CD4-positive, CD25-positive, alpha-beta regulatory T cell (primary cell): ENCODE measurements at places on chromosomes 5 and 9. TPM values are rescaled to one million over a fixed set of nuclear protein-coding genes. Genes with fewer than 3 reads are reported as not detected.
A peak's percentile ranks its signal among the peaks of the same experiment; 100 is the strongest.

- no peak for DNase-seq
These were observed 37.5 kb upstream of the TIFAB start for GRCh38 chr5:135489466-135490244.

DNA sequence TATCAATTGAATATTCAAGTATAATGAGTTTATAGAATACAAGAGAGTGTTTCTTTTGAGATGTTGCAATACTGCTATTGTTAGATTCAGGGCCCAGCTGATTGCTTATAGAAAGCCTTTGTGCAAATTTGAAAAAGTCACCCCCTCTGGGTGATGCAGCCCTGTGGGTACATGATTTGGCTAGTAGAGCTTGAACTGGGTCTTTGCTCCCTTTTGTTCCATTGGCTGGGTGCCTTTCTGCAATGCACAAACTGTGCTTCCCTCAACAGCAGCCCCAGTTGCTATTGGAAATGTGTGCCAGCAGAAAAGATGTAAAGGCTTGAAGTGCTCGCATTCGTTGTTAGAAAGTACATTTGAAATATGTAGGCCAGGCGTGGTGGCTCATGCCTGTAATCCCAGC is 61.8 kb upstream of the CEMIP2 start:
- no peak for DNase-seq

DNA sequence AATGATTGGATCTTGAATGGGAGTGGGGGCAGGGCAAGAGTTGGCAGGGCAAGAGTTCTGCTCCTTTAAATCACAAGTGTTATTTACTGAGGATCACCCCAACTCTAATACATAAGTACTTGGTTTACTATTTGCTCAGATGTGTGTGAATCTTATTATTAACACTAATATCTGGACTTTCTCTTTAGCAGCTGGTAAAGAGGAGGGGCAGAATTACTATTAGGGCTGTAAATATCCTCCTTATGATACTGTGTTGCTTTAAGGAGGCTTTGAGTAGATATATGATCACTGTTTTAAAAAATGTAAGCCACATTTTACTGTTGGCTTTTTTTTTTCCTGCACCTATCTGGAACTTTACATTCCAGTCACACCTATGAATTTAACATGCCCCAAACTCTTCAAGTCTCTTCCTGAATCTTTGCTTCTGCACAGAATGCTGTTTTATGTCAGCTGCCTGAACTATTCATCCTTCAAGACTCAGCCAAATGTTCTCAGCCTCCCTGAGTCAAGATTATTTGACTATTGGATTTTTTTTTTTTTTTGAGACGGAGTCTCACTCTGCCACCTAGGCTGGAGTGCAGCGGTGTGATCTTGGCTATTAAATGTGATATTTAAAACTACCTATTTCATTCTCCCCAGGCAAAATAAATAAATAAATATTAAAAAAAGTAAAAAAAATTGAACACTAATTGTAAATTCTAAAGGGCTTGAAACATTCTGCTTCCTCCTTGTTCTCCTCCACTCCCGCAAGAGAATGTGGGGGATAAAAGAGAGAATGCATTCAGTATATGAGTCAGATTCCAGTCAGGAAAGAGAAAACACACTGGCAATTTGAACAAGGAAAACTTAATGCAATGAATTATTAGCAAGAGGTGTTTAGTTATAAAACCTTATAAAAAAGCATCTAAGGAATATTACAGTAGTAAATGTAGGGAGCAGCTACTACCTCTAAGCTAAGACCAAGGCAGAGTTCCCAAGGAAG is 99.3 kb downstream of the FOCAD start:
- no peak for DNase-seq

GRCh38 chr9:133147412-133148198 is 16.1 kb downstream of the GBGT1 start:
- peak; percentile 85 for DNase-seq

DNA sequence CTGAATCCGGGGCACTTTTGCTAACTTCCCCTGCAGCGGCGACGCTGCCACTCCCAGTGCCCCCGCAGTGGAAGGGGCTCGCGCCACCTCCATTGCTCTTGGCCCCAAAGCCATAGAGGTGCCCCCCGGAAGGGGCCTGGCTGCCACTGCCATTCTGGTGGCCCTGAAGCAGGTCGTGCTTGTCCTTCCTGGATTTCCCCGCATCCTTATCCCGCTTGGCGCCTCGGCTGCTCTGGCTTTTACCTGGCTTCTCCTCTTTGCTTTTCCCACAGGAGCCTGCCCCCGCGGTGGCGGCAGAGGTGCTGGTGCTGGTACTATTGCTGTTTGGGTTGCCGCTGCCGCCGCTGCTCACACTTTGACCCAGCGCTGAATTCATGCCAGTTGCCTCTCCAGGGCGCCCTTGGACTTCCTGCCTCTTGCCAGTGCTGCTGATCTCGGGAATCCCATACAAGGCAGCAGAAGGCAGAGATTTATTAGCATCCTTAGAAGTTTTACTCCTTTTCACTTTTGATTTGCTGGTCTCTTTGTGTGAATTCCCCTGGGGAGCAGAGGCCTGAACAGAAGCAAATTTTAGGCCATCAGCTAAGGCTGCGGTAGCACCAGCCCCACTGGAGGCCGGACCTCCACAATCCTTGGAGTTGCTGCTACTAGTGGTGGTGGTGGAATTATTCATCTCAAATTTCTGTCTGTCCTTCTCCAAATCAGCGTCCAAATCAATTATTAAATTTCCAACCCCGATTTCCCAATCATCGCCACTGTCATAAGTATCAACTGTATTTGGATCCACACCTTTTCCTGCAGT is 2.1 kb downstream of the ZNF608 start:
- DNase-seq, result no peak

GRCh38 chr5:67149951-67150523 is 46.6 kb downstream of the CD180 start:
- DNase-seq, result no peak

GRCh38 chr9:109894921-109895758 is 115.1 kb downstream of the PALM2AKAP2 start:
- no peak for DNase-seq

DNA sequence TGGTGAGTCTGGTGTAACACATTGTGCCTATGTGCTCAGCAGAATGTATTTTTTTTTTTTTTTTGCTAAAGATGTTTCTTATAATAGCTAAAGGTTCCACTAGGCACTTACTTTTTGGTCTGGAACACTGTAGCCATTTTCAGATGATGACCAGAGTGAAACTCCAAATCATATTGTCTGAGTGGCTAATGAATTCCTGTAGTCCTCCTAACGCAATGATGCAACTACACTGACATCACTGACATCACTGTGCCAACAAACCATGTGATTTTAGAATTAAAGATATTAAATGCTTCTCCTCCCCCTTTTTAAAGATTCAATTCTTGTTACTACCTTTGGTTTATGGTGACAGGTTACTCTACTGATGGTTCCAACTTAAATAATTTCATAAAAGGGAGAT is 28.8 kb downstream of the JAKMIP2 start:
- DNase-seq, result no peak

- DNase-seq, result no peak
These were observed 23.8 kb upstream of the ZNF622 start for GRCh38 chr5:16489322-16489791.

- no peak for DNase-seq
These were observed 9.3 kb downstream of the TMEM174 start for GRCh38 chr5:73182307-73182706.

GRCh38 chr5:11182441-11183080 is 421.5 kb upstream of the DAP start:
- DNase-seq, result no peak

DNA sequence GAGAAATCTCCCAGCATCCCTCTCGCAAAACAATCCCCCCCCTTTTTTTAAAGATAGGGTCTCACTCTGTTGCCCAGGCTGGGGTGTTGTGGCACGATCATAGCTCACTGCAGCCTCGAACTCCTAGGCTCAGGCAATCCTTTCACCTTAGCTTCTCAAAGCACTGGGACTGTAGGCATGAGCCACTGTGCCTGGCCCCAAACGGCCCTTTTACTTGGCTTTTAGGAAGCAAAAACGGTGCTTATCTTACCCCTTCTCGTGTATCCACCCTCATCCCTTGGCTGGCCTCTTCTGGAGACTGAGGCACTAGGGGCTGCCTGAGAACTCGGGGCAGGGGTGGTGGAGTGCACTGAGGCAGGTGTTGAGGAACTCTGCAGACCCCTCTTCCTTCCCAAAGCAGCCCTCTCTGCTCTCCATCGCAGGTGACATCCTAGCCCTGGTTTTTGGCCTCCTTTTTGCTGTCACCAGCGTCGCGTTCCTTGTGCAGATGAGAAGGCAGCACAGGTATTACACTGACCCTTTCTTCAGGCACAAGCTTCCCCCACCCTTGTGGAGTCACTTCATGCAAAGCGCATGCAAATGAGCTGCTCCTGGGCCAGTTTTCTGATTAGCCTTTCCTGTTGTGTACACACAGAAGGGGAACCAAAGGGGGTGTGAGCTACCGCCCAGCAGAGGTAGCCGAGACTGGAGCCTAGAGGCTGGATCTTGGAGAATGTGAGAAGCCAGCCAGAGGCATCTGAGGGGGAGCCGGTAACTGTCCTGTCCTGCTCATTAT is 6.8 kb downstream of the CA9 start:
- no peak for DNase-seq

DNA sequence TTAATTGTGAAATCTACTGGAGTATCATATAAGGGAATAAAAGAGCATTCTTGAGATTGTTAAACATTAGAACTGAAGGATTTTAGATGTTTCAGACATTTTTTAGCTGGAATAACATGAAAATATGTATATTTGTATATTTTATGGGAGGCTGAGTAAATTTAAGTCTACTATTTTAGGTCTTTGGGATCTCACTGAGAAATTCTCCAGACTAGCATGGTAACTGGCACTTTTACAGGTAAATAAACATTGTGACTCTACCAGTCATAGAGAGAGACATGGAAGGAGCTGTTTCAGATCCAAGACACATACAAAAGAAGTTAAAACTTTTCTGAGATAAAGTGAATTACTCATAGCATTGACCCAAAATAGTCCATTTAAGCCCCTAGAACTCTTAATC is 59.4 kb downstream of the NDUFAF2 start:
- no peak for DNase-seq

DNA sequence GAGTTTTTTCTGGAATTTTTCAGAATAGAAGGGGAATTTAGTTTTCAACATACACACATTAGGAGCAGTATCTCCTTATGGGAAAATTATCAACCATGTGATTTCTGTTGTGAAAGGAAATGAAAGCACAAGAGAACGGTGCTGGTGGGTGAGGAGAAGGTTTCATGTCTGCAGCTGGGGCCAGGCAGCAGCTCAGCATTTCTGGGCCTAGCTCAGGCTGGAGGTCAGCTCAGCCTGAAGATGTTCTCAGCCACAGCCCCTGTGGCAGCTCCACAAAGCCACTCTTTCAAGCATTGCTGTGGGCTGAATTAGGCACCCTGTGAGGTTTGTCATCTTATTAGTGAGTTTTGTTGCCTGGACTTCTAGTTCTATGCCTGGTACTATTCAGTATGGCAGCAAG is 90.3 kb downstream of the DIRAS2 start:
- DNase-seq, result no peak

GRCh38 chr5:90383903-90384302 is 25.7 kb downstream of the CETN3 start:
- DNase-seq, result no peak

GRCh38 chr5:175627005-175627404 is 30.9 kb upstream of the HRH2 start:
- no peak for DNase-seq

DNA sequence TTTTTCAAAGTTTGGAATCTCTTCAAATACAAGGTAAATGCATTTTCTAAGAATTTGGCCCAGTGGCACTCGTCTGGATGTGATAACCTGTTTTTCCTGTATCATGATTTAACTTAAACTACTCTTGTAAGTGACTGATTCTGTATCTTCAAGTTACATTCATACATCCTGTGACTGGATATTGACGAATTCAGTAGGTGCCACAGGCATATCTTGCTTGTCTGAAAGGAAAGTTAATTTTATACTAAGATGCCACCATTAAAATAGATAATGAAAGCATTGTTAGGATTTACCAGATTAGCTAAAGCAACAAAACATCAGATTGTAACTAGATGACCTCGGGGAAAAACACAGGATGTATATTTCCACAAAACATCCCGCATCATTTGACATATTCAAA is 175.3 kb upstream of the ZNF608 start:
- no peak for DNase-seq

- no peak for DNase-seq
These were observed 4.4 kb downstream of the CRB2 start for GRCh38 chr9:123360161-123361085.

DNA sequence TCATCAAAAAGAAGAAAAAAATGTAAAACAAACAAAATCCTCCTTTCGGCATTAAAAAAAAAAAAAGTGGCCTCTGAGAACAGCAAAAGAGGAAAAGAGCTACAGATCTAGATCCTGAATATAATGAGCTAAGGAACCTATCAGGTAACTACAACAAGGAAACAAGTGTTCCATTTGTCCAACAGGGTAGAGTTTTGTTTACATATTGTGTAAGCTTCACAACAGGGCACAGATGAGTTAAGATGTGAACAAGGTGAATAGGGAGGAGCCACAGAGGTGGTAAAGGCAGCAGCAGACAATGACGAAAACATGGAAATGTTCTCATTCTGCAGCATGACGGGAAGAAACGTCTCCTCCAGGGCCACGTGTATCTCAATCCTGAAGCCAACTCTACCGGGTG is 14.4 kb downstream of the ELP1 start:
- DNase-seq, result no peak

GRCh38 chr9:214648-215493 is at the start of gene DOCK8:
Gene DOCK8 (plus strand): TSS chr9:214865. CDS start chr9:214977, 112 bp downstream.
- peak; percentile 34 for DNase-seq

GRCh38 chr5:135095052-135095715 is 61.2 kb upstream of the PITX1 start:
- DNase-seq, result no peak

GRCh38 chr5:140073296-140073695 is 30.2 kb upstream of the NRG2 start:
- DNase-seq, result peak; percentile 46

The CMYA5 gene
- not detected for polyA plus RNA-seq

The GBGT1 gene
- not detected for polyA plus RNA-seq

The SMIM27 gene
- 101 TPM for polyA plus RNA-seq

The FAM193B gene
- 4.1 TPM for polyA plus RNA-seq

The C5orf34 gene
- 0.84 TPM for polyA plus RNA-seq

The IRX1 gene
- not detected for polyA plus RNA-seq

The PCDHGB1 gene
- polyA plus RNA-seq, result not detected

The STING1 gene
- 170 TPM for polyA plus RNA-seq

The BARHL1 gene
- polyA plus RNA-seq, result not detected

The UBE2D2 gene
- 369 TPM for polyA plus RNA-seq

The ATOSB gene
- 5.1 TPM for polyA plus RNA-seq
